ENCODE measurements at places on chromosomes 13 and 19.
A peak's percentile ranks its signal among the peaks of the same experiment; 100 is the strongest.

- no peak for DNase-seq
Observed at GRCh38 chr13:107322228-107322627, 754.3 kb upstream of the ARGLU1 start.

DNA sequence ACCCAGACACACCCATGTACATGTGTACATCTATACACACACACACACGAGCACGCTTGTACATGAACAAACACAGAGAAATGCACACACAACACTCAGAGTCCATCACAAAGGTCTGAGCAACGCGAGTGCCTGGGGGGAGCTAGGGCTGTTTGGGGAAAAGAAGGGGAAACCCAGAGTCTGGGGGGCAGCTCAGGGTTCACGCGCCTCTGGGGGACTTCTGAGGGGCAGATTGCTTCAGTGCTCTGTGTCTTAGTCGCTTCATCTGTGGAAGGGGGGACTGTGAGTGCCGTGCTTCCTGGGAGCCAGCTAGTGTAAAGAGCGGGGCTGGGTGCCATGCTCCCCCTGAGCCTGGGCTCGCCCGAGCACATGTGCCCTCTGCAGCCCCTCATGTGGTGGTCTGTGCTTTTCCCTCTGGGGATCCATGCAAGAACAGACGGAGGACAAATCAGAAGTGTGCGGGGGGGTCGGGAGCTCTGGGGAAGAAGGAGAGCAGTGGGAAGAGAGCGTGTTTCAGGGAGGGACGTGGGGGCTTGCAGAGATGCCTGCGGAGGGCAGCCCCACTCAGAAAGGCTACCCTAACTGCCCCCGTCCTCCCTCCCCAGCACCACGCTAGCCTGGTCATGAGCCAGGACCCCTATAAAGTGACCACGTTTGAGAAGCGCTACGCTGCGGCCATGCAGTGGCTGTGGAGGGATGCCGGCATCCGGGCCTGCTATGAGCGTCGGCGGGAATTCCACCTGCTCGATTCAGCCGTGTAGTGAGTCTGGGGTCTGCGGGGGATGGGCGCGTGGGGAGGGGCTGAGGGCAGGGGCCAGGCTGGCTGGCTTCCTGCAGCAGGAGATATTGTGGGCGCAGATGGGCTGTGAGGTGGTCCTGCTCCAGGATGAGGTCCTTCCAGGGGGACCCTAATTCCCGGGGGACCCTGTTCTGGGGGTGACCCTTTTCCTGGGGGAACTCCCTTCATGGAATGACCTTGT, 14.0 kb downstream of the GNA15 start:
- no peak for DNase-seq

- no peak for DNase-seq
Observed at GRCh38 chr13:33554919-33555791, 262.8 kb upstream of the RFC3 start.

- no peak for DNase-seq
Observed at GRCh38 chr19:54507824-54508223, 5.2 kb downstream of the LAIR2 start.

- no peak for DNase-seq
Observed at GRCh38 chr13:101144808-101145419, 271.4 kb downstream of the NALCN start.

- DNase-seq = no peak
Observed at GRCh38 chr13:38998739-38999138, 8.1 kb upstream of the STOML3 start.

GRCh38 chr13:27151798-27152599, 19.6 kb downstream of the USP12 start:
- DNase-seq = no peak

GRCh38 chr13:65035302-65035701, 2194.8 kb downstream of the PCDH9 start:
- DNase-seq = no peak

DNA sequence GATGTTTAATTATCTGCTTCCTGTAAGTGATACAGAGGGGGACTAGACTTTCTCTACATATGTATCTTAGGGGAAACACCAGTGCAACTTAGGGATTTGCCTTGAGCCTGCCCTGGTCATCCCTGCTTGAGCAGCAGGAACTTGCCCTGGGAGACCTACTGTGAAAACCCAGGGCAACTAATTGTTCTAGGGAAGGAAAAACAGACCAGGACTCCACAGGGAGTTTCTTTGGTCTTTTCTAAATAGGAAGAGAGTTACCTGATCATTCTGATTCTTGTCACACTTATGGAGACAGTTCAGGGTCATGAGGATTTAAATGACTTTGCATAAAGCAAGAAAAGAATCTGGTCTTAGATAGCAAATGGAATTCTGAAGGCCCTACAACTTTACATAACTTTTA, 89.1 kb downstream of the WASF3 start:
- no peak for DNase-seq

GRCh38 chr13:46648166-46648607, 95.2 kb downstream of the LRCH1 start:
- DNase-seq = no peak

DNA sequence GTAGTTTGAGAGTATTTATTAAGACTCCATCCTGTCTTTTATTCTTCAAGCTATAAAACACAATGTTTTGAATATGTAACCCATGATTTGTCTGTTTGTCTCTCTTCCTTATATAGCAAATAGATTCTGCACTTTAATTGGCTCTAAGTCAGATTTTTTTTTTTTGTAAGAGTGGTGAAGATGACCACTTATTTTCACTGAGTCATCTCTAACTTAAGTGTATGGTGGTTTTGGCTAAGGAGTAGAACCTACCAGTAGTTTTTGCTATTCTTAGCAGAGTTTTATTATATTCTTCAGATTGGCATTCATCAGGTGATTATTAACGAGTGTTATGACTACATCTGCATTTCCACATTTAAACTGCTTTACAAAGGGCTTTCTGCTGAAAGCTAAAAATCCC, 194.7 kb downstream of the LMO7 start:
- no peak for DNase-seq

DNA sequence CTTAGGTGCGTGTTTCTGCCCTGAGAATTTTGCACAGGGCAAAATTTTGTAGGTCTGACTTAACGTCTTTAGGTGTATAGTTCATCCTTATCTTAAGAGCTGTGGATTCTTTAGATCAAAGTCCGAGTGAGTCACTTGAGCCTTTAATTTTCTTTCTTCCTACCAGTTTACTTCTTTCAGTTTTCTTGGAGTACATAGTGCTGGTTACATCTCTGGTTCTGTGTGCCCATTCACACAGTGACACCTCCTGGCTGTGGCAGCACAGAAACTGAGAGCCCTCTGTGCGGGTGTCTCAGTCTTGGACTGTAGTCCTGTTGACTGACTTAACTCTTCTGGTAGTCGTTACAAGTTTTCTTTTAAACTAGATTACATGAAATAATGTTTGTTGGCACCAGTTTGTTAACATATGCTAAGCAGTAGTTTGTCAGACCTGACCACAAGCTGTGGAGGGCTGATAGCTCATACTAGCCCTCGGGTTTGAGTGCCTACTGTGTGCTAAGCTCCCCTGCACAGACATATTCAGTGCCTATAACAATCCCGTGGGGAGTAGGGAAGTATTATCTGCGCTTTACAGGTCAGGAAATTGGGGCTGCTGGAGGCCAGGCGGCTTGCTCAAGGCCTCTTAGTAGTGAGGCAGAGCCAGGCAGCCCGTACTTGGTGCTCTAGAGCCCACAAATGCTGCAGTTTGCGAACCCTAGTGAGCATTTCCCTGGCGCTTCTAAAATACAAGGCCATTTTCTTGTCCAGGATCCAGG, 1.6 kb downstream of the GATAD2A start:
- peak; percentile 73 for DNase-seq

GRCh38 chr13:26465514-26465913, 92.0 kb upstream of the WASF3 start:
- DNase-seq = no peak

DNA sequence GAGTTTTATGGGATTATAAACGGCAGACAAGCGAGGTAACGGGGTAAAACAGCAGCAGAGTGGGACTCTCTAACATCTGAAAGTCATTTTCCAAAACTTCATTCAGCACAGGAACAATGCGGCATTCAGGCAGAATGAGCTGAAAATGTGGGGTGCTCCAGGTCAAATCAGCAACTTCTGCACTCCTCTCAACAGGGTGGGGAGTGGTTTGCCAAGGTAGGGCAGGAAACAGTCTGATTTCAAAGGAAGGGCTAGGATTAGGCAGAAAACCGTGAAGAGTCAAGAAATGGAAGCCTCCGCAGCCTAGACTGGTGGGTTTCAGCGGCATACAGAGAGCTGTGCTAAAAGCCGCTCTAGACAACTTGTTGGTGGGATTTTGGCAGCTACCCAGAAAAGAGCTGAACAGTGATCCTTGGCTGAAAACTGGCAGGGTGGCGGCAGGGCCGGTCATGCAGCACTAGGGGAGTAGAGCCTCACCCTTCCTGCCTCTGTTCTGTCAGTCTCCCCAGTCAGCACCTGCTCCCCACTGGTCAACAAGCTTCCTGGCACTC, 154.2 kb upstream of the KLF12 start:
- peak; percentile 32 for DNase-seq

- DNase-seq = no peak
Observed at GRCh38 chr13:114157869-114158495, 21.1 kb upstream of the CFAP97D2 start.

- DNase-seq = no peak
Observed at GRCh38 chr19:5057860-5058259, 88.9 kb downstream of the KDM4B start.

DNA sequence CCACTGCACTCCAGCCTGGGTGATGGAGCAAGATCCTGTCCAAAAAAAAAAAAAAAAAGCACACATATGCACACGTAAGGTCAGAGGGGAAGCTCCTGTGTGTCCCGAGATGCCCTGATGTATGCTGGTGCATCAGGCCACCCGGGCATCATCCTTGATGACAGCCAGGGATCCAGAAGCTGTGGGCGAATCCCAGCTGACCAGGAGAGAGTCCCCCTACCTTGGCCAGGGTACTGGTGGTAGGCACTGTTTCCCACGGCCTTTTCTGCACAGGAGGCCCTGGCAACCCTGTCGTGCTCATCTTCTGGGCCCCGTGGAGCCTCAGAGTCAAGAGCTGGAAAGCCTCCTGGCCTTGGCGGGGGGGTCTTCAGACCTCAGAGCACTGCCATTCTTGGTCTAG, 14.0 kb downstream of the MYDGF start:
- no peak for DNase-seq

DNA sequence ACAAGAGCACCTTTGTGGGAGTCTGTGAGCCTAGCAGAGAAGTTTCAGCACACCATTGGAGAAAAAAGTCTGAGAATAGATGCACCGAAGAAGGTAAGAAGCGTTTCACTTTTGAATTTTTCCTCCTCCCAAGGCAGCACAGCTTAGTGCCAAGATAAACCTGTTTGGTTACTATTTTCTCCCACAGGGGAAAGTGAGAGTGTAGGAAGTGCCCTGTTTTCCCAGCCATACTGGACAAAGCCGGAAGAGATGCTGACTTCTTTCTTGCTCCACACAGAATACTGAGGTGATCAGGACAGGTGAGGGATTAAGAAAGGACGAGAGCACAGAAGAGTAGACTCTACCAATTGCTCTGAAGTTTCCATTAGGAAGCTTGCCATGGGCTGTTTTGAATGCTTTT, 1011.0 kb upstream of the MIR17HG start:
- DNase-seq = no peak

DNA sequence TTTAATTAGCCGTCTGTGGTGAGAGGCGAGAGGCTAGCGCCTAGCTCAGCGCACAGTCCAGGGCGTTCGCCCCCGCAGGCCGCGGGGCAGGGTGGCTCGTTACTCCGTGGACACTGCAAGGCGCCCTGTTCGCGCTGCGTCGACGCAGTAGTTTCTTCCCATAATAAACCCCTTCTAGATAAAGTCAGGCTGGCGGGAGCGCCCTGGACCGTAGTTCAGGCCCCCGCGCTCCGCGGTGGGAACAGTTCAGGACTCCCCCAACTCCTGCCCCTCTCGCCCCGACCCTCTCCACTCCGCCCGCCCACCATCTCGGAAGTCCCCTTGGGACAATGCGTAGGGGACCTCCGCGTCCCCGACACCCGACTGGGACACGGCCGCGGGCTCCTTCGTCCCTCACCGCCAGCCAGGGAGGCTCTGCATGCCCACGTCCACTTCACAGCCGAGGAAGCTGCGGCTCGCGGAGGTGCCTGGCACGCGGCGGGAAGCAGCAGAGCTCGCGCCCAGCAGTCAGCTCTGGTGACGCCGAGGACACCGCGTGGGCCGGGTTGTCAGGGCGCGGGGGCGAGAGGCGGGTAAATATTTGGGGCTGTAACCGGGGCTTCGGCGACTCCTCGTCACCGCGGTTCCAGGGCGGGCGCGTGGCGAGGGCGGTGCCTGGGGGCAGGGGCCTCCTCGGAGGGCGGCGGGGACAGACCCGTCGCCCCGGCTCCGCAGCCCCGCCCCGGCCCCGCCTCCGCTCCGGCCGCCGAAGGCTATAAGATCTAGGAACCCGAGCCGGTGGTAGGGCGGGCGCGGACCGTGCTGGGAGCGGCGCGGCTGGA, at the start of gene RGCC:
TSS of gene RGCC (plus strand) at position 783 of the 821 bp plus-strand sequence. CDS start 158 bp downstream, outside the sequence.
- DNase-seq = peak; percentile 96

Data from stimulated activated CD8-positive, alpha-beta memory T cell treated with anti-CD3 and anti-CD28 coated beads, Interleukin-4, amount 100 ng/mL, for 48 hours (primary cell).